GM18507 (cell line): ENCODE measurements at places on chromosomes 1 and 21.

DNA sequence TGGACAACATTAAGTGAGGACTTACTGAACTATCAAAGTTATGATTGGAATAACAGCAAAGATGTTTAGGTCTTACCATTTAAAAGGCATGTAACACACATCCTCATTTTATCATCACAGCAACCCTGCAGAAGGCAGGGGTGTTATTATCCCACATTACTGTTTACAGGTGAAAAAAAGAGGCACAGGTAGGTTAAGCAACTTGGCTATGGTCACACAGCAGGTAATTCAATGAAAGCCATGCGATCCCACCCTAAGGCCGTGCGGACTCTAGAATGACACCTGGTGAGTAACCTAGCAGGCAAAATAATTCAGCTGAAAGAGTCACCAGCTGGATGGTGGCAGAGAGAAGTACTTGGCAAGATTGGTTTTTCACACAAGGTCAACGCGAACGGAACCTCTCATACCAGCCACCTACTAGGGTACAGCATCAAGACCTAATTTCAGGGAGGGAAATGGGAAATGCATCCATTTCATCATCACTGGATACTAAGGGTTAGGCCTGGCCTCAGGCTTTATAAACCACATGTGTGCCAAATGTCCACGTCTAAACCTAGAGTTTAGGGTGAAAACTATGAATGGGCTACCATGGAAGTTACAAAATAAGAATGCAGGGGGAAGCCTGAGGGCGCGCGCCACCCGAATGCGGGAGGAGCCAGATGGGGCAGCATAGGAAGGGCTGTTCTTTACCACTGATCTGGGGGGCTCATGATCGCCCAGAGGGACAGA, 85.3 kb downstream of the SLC66A1 start:
- no peak for DNase-seq

DNA sequence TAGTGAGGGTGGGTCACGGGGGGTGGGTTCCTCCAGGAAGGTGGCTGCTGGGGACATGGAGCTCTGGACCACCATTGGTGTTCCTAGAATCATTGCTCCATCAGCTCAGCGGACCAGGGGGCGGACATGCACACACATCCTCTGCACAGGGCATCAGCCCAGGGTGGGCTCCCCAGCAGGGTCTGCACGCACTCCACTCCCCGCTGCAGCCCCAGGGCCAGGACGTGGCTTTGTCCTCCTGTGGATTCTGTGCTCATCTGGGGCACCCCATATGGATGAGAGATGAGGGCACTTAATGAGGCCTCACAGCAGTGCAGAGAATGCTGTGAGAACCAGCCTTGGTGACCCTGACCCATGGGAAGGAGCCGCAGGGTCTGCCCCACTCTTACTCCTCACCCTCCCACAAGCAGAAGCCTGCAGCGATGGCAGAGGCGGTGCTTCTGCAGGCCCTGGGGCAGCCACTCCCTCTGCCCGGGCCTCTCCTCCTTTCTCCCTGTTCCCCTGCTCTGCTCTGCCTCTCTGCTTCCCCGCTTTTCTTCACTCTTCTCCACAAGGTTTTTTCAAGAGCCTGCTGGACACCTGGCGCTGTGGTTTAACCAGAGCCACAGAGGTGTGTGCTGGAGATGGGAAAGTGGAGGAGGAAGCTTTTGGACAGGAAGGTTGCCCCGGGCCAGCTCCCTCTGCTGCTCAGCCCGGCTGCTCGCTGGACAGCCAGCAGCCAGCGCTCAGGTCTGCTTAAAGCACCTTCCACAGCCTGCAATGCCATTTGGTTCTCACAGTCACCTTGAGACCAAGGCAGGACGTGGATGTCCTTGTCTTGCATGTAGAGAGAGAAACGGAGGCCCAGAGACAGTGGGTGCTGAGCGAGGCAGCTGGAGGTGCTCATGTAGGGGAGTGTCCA, 26.3 kb upstream of the PCBP3 start:
- DNase-seq = no peak

- DNase-seq = no peak
Measured at GRCh38 chr1:30375156-30375555, 348.2 kb downstream of the MATN1 start.

- DNase-seq = no peak
Measured at GRCh38 chr1:79255421-79255820, 248.9 kb upstream of the ADGRL4 start.

- no peak for DNase-seq
Measured at GRCh38 chr21:16073586-16073985, 343.8 kb downstream of the USP25 start.

DNA sequence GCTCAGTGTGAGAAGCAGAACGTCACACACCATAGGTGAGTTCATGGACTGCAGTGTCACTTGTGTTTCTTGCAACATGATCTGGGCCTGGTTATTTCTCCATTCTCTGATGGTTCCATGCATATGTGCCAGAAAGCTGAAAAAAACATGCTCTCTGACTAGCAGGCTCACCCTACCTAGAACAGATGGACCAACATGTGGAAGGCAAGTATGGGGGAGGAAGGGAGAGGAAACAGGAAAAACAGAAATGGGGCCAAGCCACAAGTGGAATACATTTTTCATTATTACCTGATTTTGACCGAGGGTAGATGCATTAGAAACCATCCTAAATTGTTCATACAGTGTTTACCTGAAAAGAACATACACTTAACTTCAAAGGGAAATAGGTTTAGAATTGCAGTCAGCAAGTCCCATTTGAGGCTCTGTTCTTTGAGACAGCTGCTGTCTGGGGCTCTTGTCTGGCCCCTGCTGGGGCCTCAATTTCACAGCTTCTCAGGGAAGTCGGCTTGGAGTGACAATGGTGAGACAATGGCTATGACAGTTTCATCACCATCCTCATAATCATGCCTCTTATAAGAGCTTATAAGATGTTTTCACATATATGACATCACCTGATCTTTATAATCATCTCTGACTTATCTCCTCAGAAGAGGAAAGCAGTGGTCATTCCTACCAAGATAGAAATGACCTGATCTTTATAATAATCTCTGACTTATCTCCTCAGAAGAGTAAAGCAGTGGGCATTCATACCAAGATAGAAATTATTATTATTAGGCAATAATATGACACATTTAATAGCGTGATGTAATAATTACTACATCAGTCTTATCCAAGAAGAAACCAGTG, 327.3 kb downstream of the SIPA1L2 start:
- no peak for DNase-seq

- no peak for DNase-seq
Measured at GRCh38 chr1:31318146-31318545, 21.3 kb downstream of the ZCCHC17 start.

GRCh38 chr1:203351037-203351625, at the start of gene FMOD:
FMOD (minus strand) TSS chr1:203351122; CDS start chr1:203348270, 2,852 bp downstream.
- no peak for DNase-seq

- DNase-seq = no peak
Measured at GRCh38 chr1:6870571-6870970, 85.3 kb downstream of the CAMTA1 start.

DNA sequence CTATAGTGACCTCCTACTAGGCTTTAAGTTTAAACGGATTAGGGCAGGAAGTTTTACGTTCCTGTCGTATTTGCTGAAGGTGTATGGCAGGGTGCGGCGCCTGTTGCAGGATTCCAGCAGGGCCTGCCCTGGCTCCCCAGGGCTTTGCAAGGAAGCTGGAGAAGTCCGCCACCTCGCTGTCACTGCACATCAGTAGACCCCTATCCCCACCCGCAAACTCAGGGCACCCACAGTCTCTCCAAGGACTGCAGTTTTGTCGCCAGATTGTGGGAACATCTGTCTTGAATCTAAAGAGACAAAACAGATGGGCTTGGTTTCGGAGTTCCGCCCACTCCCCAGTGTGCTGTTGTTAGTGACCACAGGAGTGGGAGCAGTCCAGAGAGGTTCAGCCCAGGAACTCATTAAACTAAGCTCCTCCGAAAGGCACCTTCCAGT, 110.8 kb downstream of the CDC7 start:
- no peak for DNase-seq

GRCh38 chr1:6785318-6785727, at the start of gene CAMTA1:
CAMTA1 (plus strand) TSS chr1:6785454; CDS start chr1:6785531, 77 bp downstream.
- DNase-seq = peak; percentile 99

DNA sequence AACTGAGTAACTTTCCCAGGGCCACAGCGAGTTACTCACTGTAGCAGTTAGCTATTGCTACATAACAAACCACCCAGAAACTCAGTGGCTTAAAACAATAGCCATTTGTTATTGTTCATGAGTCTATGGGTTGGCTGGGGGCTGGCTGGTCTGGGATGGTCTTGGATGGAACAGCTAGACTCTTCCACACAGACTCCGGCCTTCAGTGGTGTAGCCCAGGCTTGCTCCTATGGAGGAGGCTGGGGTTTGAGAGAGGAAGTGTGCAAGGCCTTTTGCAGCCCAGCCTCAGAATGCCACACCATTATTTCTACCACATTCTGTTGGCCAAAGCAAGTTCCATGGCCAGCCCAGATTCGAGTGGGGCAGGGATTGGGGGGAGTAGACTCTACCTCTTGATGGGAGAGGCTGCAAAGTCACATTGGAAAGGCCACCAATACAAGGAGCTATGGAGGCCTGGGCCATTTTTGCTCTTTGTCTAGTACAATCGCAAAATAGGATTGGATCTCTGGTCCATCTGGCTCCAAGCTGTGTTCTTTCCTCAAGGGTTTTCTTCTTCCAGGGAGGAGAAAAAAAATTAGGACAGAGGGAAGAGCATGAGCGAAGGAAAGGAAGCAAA, 37.5 kb upstream of the TTC22 start:
- no peak for DNase-seq

- DNase-seq = no peak
Measured at GRCh38 chr1:177008653-177009052, 155.9 kb downstream of the ASTN1 start.

GRCh38 chr1:36091698-36092097, 3.0 kb downstream of the ADPRS start:
- DNase-seq = no peak

- DNase-seq = no peak
Measured at GRCh38 chr1:43867976-43868740, 65.4 kb upstream of the ARTN start.

DNA sequence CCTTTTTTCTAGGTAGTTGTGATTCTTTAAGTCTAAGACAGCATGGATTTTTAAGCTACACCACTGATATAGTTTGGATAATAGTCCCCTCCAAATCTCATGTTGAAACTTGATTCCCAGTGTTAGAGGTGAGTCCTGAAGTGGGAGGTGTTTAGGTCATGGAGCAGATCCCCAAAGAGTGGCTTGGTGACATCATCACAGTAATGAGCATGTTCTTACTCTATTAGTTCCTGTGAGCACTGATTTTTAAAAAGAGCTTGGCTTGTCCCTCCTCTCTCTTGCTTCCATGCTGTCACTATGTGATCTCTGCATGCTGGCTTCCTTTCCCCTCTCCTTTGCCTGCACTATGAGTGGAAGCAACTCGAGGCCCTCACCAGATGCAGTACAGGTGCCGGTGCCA, 115.5 kb downstream of the LEPR start:
- no peak for DNase-seq
